ENCODE measurements at places on chromosomes 1 and 21.

- no peak for DNase-seq
Measured at GRCh38 chr1:57281324-57281723, 142.5 kb downstream of the DAB1 start.

DNA sequence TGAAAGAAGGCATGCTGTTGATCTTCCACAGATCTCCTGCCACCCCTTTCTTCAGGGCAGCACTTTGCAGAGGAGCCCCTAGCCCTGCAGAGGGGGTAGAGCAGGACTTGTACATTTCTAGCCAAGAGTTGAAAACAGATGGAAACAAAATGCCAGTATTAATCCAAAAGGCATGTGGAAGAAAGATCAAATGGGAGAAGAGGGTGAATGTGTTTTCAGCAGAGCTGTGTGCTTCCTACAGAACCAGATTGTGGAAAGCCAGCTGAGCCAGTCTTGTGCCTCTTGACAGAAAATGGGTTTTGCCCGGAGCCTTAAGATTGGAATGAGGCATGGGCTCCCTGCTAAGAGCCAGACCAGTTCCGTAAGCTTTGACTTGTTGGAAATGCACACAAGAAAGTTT, 105.2 kb upstream of the TSPAN2 start:
- DNase-seq, result no peak

DNA sequence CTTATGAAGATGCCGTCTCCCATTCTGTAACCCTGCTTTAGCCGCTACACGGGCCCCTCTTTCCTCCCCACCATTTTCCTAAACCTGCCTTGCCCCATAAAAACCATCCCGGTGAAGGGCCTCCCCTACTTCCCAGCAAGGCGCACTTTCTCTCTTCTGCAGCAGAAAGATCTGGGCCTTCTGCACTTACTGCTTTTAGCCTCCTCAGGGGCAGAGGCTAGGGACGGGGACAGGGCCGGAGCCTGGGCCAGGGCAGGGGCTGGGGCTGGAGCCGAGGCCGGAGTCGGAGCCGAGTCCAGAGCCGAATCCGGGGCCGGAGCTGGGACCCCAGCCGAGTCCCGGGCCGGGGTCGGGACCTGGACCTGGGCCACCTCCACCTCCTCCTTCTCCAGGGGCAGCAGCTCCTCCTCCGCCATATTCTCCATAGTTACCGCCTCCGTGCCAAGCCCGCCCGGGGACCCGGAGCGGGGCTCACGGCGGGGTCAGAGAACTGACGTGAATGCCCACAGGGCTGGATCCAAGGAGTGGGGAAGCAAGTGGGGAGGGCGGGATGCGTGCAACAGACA, 382 bp downstream of the TRMT1L start:
- no peak for DNase-seq

DNA sequence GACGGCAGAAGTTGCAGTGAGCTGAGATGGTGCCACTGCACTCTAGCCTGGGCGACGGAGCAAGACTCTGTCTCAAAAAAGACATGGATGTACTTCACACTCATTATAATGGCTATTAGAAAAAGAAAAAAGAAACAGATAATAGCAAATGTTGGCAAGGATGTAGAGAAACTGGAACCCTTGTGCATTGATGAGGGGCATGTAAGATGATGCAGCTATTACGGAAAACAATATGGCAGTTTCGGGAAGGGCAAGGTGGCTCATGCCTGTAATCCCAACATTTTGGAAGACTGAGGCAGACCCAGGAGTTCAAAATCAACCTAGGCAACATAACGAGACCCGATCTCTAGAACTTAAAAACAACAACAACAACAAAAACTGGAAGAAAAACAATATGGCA, 22.3 kb downstream of the TRIT1 start:
- DNase-seq, result no peak

DNA sequence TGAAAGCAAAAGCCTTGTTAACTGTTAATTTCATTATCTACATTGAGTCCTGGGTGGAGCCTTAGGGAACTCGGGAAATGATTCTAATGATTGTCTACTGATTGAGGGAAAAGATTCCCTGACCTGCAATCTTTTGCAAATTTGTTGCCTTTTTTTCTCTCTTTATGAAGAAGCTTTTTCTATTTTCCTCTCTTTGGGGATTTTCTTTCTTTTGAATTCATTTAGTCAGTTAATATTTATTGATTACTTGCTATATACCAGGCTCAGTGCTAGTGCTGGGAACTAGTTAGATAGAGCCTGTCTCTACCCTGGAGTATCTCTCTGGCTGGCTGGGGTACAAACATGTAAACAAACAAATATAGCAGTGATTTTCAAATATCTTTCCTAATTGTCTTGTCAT, 71.2 kb upstream of the CACYBP start:
- no peak for DNase-seq

DNA sequence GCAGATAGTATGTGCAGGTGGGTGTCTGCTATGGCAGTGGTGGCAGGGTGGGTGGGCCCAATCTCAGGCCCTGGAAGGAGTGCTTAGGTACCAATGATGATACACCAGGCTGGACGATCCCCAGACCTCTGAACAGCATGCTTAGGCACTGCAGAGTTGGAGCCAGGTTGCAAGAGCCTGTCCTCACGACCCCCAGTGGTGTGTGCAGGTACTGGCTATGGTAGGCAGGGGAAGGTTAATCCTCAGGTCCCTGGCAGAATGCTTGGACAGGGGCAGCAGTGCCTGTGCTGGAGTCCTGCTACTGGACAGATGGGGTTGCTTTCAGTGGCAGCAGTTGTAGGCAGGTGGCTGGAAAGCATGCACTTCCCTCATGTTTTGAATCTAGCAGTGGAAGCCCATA, 100.5 kb upstream of the NEK7 start:
- DNase-seq, result no peak

- no peak for DNase-seq
Measured at GRCh38 chr21:45836268-45836655, 145.3 kb upstream of the COL6A1 start.

GRCh38 chr1:26546819-26547218, 17.3 kb downstream of the RPS6KA1 start:
- DNase-seq, result no peak

DNA sequence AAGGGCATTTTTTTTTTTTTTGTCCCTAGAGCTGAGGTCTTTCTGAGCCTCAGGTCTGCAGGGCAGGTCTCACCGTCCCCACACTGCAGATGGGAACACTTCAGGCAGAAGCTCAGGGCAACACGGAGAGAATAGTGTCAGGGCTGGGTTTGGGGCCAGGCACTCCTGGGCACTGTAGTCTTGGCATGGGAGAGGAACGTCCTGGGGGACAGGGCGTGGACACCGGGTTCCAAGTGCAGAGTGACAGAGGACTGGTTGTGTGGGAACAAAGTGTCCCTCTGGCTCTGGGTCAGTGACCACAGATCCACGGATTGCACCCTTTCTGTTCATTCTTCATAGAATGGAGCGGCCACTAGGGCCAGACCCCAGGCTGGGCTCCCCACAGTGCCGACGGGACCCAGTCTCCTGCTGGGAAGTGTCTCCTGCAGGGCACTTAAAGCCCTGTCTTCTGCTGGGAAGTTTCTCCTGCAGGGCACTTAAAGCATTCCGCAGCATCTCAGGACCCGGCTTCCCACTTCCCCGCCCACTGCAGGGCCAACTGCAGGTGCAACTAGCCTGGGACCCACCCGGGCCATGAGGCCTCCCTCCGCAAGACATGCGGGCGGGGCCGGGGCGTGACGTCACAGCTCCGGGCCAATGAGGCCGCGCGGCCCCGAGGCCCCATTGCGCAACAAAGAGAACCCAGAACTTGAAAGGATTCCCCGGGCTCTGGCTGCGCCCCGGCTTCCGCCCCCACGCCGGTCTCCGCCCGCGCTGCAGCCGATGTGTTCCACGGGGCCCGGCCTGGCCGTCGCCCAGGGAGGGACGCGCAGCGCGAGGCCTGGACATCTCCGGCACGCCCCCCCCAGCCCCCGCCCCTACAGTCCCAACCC, 1.2 kb downstream of the GPR153 start:
- peak; percentile 82 for DNase-seq

- no peak for DNase-seq
Measured at GRCh38 chr1:96358057-96358456, 363.5 kb upstream of the PTBP2 start.

- DNase-seq, result no peak
Measured at GRCh38 chr21:39078322-39079065, 104.8 kb downstream of the PSMG1 start.

DNA sequence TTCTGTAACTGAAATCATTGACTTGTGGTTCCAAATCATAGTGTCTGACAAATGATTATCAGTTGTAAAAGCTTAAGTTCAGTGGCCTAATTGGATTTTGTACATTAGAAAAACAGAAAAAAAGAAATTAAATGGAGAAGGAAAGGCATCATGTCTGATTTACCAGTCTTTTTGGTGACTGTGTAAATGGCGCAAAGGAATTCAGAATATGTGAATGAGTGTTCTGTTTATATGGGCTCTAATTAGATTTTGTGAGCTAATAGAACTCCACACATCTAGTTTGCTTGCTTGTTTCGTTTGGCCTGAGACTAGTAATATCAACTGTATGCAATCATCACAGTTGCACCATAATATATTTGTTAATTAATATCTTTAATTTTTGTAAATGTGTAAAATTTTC, 151.7 kb downstream of the PLA2G4A start:
- DNase-seq, result no peak

DNA sequence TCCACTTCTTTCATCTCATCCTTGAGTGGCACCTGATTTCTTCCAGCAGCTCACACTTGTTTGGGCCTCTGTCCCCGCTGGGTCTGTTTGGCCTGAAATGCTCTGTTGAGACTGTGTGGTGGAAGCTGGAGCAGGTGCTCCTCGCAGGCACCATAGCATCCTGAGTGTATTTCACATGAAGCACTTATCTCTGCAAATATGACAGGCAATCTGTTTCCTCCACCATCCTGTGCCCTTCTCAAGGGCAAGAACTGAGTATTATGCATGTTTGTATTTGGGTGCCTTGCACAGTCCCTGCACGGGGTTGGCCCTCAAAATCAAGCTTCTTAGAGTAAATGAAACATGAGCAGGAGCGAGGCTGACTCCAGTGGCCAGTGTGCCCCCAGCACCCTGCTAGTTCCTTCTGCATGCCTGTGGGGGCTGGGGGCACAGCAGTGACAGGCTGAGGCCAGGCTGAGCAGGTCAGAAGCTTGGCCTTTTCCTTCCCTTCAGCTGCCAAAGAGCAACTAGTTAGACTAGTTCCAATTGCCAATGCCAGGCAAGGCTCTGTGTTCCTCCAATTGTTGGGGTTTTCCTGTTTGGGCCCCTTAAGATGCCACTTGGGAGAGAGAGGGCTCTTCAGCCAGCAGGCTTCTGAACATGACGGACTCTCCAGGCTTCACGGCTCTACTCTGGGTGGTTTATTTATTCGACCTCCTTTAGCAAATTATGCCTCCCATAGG, 129.6 kb upstream of the ATP1A1 start:
- DNase-seq, result no peak

GRCh38 chr1:160548183-160548582, 25.1 kb upstream of the SLAMF6 start:
- DNase-seq, result no peak

GRCh38 chr1:24986372-24986965, 56.4 kb upstream of the RUNX3 start:
- no peak for DNase-seq

DNA sequence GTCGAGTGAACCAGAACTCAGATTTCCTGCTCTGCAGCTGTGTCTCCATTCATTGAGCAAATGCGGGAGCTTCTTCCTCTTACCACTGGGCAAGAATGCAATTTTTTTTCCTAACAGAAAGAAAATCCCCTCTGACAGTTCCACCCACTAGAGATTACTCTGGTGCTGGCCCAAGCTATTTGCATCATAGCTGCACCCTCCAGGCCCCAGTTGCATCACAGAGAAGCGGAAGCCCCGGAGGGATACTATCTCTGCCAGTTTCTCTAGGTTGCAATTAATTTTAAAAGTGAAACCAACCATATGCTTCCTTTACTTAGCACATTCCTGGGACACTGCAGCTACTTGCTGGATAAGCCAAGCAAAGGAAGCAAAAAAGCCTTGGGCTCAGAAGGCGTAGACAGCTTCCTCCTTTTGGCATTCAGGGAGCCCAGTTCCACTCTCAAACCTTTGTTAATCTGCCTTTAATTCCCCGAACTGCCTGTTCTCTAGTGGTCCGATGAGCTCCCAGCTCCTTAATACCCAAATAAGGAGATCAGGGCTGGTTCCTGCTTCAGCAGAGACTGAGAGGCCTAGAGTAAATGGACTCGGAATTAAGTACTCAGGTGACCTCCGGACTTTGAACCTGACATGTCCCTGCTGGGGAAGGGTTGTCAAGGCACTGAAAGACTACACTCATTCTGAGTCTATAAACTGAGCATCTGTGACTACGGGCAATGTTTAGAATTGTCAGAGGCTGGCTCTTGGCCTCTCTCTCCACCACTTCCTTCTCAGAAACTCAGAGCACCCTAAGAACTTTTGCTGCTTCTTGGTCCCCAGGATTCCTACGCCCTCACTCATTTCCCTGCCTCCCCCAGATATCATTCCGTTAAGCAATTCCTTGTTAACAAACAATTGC, 72.5 kb upstream of the TNFSF18 start:
- DNase-seq, result peak; percentile 74

DNA sequence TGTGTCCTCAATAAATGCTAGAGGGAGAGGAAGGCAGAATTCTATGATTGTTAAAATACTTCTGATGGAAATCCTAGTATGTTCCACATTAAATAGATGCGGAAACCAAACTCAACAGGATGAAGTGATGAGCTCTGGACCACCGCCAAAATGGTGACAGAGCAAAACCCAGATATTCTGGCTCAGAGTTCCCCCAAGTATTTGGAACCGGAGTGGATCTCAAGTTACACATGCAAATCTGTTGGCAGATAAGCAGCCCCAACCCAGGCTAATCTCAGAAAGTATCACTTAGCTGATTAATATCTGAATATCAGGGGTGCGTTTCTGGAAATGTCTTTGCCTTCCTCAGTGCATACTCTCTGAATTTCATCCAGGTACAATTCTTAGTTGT, 17.4 kb upstream of the GRHL3 start:
- no peak for DNase-seq

DNA sequence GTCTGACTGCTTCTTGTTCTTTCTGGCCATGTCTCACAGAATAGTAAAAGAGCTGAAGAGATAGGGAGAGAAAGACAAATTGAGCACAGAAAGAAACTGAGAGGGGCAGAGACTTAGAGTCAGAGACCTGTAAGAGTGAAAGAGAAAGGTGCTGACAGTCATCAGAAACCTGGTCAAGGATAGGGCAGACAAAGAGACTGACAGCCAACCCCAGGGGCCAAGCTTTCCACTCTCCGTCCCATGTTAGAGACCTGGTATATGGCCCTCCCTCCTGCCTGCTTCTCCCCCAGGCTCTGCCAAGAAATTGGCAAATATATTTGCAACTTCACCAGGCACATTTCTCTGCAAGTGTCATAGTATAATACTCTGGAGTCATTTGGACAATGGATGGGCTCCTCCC, 64.6 kb downstream of the RHBG start:
- DNase-seq, result no peak

GRCh38 chr1:236520445-236521005, 3.3 kb upstream of the LGALS8 start:
- no peak for DNase-seq

Measured in CD4-positive, alpha-beta T cell treated with Interleukin-4 for 1 hour (primary cell).